ENCODE measurements at places on chromosomes 3 and 15.

- no peak for DNase-seq
Observed at GRCh38 chr3:23170291-23170690, 32.8 kb upstream of the UBE2E2 start.

- no peak for DNase-seq
Observed at GRCh38 chr15:28001641-28002040, 97.5 kb downstream of the OCA2 start.

GRCh38 chr15:25869701-25870100, 6.6 kb upstream of the ATP10A start:
- no peak for DNase-seq

- DNase-seq: no peak
Observed at GRCh38 chr3:80701349-80701748, 933.6 kb upstream of the ROBO1 start.

- no peak for DNase-seq
Observed at GRCh38 chr3:133763797-133764683, 17.8 kb downstream of the TF start.

DNA sequence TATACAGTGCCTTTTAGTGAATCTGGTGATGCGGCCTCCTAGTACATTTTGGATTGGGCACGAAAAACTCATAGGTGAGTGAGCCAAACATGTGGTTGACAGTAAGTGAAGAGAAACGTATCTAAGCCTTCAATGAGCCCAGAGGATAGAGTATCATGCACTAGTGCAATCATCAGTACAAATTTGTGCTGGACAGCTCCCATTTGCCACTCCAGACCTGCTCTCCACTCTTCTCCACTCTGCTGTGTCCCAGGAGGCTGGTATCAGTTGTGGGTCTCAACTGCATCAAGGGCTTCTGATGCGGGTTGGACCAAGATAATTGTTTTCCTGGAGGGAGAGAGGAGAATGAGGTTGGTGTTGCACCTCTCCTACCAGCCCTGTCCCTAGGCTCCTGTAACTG, 9.1 kb upstream of the RASGRF1 start:
- DNase-seq: no peak

- DNase-seq: no peak
Observed at GRCh38 chr3:127159543-127159942, 33.4 kb upstream of the PRR23E start.

Measured in GM04503 (cell line).